ENCODE measurements at places on chromosomes 5 and 9. TPM values are rescaled to one million over a fixed set of nuclear protein-coding genes. Genes with fewer than 3 reads are reported as not detected.
A peak's percentile ranks its signal among the peaks of the same experiment; 100 is the strongest.

Gene NTNG2
- 1.1 TPM for polyA plus RNA-seq

Gene TLX3
- polyA plus RNA-seq, result not detected

GRCh38 chr5:14900693-14901461 lies 29.3 kb upstream of the ANKH start:
- DNase-seq, result no peak

- DNase-seq, result no peak
Observed at GRCh38 chr9:128372784-128373183, 1.6 kb downstream of the URM1 start.

GRCh38 chr5:32173267-32174010 lies 680 bp downstream of the GOLPH3 start:
- DNase-seq, result peak; percentile 60
